ENCODE measurements at places on chromosomes 7 and 10. TPM values are rescaled to one million over a fixed set of nuclear protein-coding genes. Genes with fewer than 3 reads are reported as not detected.

- ATAC-seq = no peak
Measured at GRCh38 chr10:126407831-126408230, 19.6 kb upstream of the ADAM12 start.

- no peak for ATAC-seq
Measured at GRCh38 chr7:28953633-28954032, 4.5 kb downstream of the TRIL start.

DNA sequence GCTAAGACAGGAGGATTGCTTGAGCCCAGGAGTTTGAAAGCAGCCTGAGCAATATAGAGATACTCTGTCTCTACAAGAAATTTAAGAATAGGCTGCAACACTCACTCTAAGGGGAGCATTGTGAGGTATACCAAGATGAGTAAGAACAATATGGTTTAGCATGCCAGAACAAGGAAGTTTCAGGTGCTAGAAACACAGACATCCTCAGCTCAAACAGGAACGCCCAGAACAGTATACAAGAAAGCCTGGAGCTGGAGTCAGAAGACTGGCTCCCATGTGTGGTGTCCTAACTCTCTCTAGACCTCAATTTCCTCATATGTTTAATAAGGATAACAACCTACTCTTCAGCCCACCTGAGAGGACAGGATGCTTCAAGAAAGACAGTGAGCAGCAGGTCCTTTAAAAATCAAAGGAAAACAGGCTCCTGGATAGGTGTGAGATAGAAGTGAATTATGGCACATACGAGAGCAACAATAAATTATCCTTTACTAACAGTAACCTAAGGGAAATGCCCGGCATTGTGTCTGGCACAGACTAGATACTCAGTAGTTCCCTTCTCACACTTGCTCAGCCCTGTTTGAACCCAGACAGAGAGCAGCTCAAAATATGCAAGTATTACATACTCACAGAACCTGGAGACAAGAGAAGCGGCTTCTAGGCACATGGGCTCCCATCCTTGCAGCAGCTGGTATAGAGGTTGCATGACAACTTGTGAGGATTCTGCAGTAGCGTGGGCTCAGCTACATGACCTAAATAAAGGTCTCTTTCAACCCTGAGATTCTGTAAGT, 45.4 kb downstream of the KAT6B start:
- no peak for ATAC-seq

- ATAC-seq = no peak
Measured at GRCh38 chr10:112713411-112713810, 236.6 kb upstream of the TCF7L2 start.

GRCh38 chr10:131655101-131655849, 245.5 kb upstream of the PPP2R2D start:
- no peak for ATAC-seq

DNA sequence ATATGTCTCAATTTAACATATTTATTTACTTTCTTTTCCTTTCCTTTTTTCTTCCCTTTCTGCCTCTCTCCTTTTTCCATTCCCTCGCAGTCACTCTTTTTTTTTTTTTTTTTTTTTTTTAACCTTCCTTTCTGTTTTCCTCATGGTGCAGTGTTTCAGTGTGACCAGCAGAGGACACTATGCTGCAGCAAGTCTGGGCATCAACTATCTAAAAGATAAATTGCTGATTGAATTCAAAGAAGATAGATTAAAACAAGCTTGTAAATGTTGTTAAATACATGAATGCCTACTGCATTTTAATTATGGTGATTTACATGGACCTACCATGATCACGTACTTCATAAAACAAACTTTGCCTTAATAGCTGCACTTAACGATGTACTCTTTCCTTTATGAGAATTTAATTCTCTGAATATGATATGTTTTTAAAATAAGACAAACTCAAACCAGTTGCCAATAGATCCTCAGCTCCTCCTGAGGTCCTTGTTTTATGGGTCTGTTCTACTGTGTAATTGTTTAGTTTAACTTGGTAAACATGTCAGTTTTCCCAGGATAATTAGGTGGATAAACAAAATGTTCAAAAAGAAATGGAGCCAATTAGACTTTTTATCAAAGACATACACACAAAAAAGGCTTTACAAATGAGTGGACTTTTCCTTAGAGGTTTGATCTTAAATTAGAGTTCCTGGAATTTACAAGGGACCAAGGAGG, 101.0 kb upstream of the AGR3 start:
- no peak for ATAC-seq

DNA sequence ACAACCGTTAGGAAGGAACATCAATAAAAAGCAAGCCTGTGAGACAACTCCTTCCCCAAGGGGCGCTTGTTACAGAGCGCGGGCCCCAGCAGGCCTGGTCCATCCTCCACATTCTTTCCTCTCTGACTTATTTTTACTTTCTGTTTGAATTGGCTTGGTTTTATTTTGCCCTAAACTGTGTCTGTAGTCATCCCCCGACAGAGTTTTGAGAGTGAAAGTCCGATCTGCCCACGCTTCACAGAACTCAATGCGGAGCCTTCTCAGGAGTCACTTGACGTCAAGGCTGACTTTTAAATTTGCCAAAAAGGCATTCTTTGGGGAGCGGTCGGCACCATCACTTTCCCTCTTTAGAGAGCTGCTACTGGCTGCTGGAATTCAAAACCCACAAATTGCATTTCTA, 150.1 kb upstream of the KLF6 start:
- ATAC-seq = peak; percentile 34

GRCh38 chr10:5547931-5548660, 23.3 kb downstream of the CALML3 start:
- ATAC-seq = no peak

DNA sequence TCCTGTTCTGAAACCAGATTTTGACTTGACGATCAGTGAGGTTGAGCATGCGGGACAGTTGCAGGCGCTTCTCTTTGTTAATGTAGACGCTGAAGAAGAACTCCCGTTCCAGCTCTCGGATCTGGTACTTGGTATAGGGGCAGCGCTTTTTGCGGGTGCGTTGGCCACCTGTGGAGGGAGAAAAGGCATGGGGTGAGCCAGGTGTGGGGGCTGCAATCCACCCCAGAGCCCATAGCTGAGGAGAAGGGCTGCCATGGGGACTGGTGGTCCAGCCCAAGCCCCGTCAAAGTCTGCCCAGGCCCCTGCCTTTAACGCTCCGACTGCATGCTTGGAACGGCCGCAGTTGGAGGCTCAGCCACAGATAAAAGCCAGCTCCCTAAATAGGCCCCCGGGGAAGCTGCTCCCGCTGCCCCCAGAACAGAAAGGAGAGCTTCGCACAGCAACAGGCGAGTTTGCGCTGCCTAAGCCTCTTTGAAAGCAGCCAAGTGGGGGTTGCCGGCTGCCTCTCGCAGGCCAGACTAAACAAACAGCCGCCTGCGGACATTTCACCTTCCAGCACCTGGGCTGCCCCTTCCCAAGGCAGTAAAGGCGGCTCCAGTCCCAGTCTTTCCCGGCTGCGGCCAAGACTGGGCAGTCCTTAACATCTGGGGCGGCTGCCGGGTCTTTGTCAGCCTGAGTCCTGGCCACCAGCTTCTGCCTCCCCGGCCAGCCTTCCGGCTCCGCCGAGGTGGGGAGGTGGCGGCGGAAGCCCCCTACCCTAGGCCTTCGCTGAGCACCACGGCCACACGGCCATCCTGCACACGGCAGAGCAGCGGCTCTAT, 2.0 kb downstream of the HOXA11 start:
- no peak for ATAC-seq

- ATAC-seq = no peak
Measured at GRCh38 chr7:93219868-93220267, 6.4 kb downstream of the HEPACAM2 start.

DNA sequence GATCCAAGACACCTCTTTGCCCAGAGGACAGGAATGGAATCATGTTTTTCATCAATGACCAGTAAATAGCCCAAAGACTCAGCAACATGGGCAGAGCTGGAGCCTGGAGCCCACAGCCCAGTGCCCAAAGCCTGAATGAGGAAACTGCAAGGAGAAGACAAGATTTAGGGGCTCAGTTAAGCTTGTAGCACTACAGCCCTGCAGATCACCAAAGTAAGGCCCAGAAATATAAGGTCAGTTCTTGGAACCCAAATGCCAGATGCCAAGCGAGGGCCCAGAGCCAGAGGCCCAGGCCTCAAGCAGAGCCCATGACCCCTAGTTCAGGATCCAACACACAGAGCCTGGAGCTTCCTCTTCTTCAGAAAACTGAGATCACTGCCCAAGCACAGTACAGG, 32.4 kb downstream of the MBL2 start:
- no peak for ATAC-seq

KNDC1 gene
- 3.4 TPM for total RNA-seq

NOM1 gene
- total RNA-seq = 16.8 TPM

MYH16 gene
- not detected for total RNA-seq

STEAP1B gene
- 0.66 TPM for total RNA-seq

Measured in gastroesophageal sphincter (tissue), 4 donors.